ENCODE measurements at places on chromosomes 2 and 18.

DNA sequence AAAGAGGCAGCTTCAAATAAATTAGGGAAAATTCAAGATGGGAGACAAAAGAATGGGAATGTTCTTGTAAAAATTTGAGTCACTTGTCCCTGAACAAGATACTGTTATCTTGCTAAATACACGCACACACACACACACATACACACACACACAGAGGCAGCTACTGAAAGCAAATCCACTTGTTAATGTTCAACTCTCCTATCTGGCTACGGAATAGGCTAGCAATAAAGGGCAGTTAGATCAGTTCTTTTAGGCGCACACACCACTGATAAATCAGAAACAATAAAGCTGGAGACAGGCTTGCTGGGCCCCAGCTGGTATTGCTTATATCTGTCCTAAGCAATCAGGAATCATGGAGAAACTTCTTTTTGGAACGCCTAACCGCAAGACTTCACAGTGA, 461.6 kb downstream of the BCL11A start:
- DNase-seq = no peak

- DNase-seq = no peak
Measured at GRCh38 chr2:11622611-11623010, 47.4 kb downstream of the NTSR2 start.

- DNase-seq = no peak
Measured at GRCh38 chr2:186399082-186399644, 86.9 kb upstream of the ZC3H15 start.

- DNase-seq = no peak
Measured at GRCh38 chr2:19137433-19137832, 221.0 kb downstream of the OSR1 start.

DNA sequence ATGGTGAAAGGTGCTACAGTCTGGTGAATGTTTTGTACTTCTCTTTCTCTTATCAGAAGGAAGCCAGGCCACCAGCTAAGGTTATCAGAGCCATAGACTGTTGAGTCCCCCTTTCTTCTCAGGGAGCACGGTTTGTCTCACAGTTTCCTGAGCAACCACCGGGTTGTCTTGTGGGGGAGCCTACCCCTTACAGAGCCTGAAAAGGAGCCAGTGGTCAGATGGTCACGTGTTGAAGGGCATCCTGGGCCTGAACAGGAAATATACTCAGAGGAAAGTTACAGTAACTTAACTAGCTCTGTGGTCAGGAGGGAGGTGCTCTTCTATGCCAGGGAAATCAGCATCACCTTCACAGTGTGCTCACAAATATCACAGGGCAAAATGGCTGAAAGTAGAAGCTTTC, 11.6 kb downstream of the CD28 start:
- DNase-seq = peak; percentile 31

DNA sequence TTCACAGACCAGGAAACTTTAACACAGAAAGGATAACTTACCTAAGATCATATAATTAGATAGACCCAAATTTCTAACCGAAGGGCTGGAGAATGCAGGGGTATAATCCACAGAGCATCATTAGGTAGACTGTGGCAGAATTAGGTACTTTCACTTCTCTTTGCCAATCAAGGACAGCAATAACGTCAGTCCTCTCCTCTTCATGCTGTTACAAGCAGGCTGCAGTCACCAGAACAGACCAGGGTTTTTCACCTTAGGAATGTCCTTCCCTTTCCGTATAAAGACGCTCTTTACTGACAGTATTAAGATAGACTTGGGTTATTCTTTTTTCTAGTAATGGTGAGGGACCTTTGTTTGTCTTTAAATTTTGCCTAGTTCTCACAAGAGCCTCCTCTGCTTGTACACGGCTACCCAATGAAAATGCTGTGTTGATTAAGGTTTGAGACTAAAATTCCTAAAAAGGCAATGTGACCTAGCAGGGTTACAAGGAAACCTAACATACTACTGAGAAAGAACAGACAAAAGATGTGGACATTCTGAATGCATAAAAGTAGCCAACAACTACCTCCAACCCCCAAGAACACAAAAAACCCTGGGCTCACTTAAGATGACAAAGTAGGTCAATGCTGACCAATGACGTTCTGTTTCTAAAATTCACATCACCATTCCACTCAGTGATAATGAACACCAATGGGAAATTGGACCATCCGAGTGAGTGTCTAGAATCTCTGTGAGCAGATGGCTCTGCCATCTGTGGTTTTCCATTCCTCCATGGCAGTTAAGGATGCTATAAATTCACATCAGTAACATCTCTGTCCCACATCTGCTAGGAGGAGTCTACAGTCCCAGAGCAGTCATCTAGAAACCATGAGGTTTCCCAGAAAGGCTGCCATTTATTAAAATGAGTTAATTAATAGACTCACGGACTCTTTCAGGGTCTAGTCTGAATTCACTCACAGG, 2.1 kb downstream of the PDIA6 start:
- no peak for DNase-seq

DNA sequence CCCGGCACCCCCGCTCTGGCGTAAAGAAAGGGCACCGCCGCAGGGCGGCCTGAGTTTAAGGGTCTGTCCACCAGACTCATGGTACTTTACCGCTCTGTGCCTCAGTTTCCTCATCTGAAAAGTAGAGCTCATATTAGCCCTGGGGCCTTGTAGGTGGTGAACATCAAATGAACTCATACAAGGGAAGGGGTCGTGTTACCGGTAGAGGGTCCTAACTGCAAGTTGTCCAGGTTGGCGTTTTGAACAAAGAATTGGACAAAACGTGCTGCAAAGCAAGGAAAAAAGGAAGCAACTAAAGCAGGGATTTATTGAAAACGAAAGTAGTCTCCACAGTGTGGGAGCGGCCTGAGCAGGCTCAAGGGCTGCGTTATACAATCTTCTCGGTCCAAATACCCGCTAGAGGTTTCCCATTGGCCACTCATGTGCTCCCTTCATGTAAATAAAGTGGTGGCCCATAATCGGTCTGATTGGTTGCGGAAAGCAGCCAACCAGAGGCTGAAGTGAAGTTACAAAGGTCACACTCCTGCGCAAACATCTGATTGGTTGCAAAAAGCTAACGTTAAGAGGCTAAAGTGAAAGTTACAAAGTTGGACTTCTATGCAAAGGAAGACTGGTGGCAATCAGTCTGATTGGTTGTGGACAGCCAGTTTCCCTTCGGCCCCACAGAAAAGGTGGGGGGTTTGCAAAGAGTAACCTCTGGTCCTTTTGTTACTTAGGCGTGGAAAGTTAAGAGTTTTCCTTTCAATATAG, 80.7 kb upstream of the LDLRAD4 start:
- DNase-seq = peak; percentile 40

GRCh38 chr18:2410688-2411087, 160.6 kb downstream of the METTL4 start:
- no peak for DNase-seq

GRCh38 chr2:235638541-235639427, 144.9 kb downstream of the AGAP1 start:
- DNase-seq = no peak

GRCh38 chr2:149488706-149489440, 98.7 kb downstream of the MMADHC start:
- no peak for DNase-seq

DNA sequence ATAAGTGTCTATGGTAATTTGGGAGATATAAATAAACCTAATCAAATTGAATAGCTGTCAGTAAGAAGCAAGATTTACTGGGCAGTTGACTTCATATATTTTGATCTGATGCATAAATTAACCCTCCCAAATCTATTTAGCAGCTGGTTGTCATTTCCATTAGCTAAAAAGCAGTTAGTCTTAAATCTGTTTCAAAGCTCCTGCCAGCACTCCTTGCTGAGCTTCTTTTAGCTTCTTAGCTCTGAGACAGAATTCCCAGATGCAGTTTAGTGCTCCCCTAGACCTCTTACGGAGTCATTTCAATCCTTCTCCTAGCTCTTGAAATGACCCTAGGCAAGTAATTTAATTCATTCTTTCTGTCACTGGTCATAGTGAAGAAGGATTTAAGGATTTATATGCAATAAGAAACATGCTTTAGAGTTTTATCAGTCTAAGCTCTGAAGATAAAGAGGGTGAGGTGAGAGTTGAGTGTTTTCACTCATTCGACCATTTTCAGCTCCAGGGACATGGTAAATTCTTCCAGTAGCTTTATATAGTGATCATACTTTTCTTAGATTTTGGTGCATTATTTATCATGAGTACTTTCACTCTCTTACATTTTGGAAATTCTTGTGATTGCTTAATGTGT, 98.9 kb downstream of the PHLPP1 start:
- no peak for DNase-seq

DNA sequence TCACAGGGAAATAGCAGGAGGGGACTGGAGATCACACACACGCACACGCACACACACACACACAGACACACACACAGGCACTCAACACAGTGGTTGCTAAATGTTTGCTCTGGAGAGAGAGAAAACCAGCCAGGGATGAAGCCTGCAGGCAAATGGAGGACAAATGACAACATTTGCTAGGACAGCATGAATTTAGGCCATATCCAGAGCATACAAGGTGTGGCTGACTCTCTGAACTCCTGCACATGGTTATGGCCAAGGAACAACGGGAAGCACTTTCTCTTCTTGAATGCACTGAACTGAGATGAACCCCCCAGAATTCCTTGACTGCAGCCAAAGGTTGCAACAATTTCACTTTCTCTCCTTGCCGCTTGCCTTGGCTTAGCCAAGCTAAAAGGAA, 230.0 kb upstream of the RASGRP3 start:
- DNase-seq = no peak

GRCh38 chr18:44568342-44568741, 112.3 kb upstream of the SETBP1 start:
- no peak for DNase-seq

- no peak for DNase-seq
Measured at GRCh38 chr2:153464395-153464794, 14.2 kb downstream of the RPRM start.

- DNase-seq = no peak
Measured at GRCh38 chr18:37019157-37019827, 190.4 kb downstream of the KIAA1328 start.

DNA sequence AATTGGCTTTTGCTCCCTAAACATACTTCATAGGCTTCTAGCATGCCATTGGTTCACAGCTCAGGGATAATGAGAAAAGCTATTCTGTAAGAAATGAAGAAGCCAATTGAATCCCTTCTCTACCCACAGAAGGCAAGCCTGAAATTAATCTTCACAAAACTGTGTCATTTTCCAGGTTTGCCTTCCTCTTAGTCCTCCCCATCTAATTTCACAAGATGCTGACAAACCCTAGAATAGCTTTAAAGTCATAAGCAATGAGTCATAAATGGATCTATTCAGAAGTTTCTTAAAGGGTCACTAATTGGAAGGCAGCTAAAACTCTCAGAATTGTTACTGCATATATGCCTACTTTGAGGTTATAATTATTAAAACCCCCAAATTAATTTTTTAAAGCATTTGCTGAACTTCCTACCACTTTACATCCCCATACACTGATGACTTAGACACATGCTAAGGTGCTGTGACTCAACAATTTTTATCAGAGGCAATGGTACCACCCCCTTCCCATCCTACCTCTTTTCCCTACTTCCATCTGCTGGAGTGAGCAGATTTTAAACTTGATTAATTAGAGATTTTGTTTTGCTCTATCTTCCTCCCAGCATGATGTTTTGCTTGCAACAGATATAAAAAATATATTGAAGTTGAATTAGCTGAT, 51.3 kb upstream of the NABP1 start:
- no peak for DNase-seq

DNA sequence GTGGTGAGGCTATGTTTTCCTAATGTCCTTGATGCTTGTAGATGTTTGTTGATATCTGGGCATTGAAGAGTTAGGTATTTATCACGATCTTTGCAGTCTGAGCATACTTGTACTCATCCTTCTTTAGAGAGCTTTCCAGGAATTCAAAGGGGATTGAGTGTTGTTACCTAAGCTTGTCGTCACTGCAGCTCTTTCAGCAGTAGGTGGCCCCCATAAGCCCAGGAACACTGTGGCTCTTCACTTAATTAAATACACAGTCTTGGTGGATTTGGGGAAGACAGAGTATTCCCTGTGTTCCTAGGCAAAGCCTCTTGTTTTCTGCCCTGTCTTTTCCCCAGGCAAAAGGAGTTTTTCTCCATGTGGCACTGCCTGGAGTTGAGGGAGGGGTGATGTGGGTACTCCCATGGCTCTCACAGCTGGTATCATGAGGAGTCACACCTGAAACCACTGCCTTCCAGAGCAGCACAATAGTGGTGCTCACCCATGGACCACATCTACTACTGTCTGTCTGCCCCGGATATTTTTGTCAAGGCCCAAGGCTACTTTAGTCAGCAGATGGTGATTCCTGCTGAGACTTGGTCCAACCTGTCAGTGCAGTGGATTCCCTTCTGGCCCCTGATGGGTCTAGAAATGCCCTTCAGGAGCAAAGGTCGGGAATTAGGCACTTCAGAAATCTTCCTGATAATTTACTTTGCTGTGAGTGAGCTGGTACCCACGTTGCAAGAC, 95.7 kb downstream of the GALNT13 start:
- no peak for DNase-seq

DNA sequence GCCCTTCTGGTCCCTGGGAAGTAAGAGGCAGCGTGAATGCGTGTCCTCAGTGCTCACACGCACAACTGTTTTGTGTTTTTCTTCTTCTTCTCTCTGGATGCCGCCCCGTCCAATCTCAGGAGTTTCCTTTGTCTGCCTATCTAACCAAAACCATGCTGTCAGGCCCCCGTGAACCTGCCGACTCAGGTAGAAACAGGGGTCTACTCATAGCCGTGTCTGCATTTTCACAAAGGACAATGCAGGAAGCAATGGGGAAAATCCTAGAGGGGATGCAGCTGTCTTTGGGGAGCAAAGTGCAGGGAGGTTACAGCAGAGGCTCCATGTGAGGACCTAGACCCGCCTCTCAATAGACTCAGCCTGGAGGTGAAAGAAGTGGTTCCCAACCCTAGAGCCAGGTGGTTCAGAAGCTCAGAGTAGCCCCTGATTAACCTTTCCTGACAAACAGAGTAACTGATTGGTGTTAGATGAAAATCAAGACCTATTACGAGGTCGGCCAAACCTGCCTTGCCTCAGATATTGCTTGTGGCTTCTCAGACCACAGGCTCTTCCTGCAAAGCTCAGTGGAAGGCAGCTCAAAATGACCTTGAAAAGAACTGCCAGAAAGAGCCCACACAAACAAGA, 49.3 kb downstream of the CD226 start:
- DNase-seq = peak; percentile 33

- no peak for DNase-seq
Measured at GRCh38 chr2:15170070-15170775, 390.9 kb downstream of the NBAS start.

DNA sequence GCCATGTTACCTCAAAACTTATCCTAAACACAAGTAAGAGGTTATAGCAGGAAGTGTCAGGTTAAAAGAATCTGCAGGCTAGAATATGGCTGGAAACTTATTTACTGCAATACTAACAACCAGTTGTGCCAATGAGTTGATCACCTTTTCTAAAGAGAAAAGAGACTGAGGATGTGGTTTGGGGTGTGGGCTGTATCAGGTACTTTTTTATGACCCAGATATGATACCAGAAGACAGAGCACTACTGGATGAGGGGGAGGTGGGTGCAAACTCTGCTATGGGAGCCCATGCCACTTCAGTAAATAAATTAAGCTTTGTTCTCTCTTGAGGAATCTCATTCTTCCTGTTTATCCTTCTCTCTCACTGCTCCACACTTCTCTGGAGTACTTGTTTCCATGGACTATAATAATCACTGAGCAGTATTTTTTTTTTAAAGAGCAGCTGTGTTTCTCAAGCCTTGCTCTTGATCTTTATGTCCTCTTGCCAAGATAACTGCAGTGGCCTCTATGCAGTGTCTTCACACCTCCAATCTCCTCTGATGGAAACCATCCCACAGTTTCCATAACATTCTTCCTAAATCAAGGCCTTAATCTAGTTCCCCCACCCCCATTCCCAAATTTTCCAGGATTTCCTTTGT, 51.2 kb upstream of the NOSTRIN start:
- DNase-seq = no peak

Measured in GM19239 (cell line).